ENCODE measurements at places on chromosomes 5 and 9.

GRCh38 chr9:135167356-135167755 lies 79.9 kb downstream of the OLFM1 start:
- DNase-seq = no peak

- no peak for DNase-seq
Observed at GRCh38 chr5:169757016-169757415, 119.9 kb downstream of the DOCK2 start.

DNA sequence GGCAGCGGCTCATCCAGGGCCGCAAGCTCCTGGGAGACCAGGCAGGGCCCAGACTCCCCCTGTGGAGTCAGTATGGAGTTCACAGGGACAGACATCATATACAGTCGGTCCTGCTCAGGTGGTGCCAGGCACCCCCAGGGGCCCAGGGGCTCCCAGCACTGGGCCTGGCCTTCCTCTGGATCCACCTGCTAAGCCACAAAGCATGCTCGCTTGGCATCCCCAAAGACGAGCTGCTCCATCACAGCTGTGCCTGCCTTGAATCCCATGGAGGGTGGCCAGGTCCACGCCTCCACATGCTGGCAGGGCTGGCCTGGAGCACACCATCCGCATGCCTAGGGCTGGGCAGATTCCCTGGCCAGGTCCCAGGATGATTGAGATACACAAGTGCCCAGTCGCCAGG lies 4.6 kb downstream of the BICD2 start:
- peak; percentile 57 for DNase-seq

DNA sequence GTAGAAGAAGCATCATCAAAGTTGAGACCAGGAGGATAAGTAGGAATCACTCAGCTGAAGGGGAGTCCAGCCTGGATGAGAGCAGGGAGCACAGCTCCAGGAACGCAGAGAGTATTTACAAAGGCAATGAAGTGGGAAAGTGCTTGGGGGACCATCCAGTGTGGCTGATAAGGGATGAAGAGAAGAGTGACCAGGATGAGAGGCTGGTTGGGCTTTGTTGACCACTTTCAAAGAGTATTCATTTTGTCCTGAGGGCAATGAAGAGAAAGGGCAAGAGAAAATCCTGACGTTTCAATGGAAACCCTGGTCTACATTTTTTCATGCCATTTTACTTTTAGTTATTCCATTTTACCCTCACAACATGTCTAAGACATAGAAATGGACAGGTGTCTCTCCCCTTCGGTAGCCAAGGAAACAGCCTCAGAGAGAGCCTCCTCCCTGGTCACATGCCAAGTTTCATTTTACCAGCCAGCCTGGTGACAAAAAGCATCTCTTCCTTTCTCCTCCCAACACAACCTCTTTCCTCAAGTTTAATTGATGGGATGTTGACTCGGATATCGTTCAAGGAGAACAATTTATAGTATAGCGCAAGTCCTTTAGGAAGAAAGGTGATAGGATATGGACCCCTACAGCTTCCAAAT lies 492.7 kb upstream of the CLINT1 start:
- no peak for DNase-seq

DNA sequence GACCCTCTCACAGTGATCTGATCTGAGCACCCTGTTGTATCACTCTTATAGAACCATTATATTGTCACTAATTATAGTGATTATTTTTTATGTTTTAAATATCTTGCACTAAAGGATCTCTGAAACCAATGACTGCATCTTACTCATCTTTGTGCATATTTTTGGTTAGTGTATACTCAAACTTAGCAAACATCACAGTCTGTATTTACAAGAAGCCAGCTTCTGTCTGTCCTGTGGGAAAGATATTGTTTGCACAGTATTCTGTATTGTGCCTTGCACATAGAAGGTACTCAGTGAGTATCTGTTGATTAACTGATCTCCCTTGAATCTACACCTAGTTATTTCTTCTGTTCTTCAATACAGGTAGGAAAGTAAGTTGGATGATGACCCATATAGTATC lies 131.5 kb downstream of the PAM start:
- DNase-seq = no peak

- no peak for DNase-seq
Observed at GRCh38 chr5:26761045-26761444, 277.3 kb downstream of the CDH9 start.

- no peak for DNase-seq
Observed at GRCh38 chr5:175783739-175784138, 87.6 kb upstream of the CPLX2 start.

DNA sequence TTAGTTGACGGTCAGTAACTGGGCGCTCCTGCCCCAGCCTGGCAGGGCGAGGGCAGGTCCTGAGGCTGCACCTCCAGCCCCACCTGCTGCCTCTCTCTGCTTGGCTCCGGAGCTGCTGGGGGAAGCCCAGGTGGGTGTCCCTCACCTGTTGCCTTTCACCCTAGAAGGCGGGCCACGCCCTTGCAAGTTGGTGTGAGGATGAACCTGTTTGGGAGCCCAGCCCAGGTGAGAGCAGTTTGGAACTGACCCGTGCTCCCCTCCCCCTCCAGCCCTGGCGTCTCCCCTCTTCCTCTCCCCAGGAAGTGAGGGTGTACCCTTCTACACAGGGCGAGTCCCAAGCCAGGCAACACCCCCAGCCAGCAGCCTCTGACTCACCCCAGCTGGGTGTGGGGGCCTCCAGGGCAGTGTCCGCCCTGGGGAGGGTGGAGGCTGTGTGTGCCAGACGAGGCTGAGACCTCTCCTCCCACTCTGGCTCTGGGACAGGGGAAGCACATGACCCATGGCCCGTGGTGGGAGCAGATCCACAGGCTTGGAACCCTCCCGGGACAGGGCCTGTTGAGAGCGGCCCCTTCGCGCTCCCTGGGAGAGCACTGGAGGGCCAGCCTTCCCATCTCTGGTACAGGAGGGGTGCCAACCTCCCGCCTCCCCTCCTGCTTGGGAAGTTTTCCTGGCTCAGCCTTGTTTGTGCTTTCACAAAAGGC lies 10.4 kb downstream of the LRRC8A start:
- DNase-seq = peak; percentile 71

DNA sequence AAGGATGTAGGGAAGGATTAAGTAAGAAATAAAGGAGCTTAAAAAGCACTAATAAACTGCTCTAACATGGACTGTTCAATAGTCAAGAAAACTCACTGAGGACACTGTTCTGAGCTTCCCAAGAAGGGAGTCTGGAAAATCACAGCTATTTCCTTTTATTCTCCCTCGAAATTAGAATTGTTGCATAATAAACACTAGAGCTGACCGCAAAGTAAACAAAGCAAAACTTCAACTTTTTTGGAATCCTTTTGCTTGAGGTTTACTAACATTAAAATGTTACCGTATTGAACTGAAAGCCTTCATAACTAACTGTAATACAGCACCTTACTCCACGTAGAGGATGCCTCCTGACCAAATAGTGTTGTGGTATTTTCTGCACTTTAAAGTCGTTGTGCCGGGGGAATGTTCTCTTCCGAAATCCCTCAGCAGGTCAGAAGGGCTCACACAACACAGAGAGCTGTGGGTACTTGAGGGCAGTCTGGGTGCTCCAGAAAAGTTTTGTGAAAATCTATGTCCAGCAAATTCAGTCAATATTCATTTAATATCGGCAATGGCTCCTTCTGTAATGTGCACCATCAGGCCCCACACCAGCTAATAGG lies 59.2 kb downstream of the TTLL11 start:
- DNase-seq = no peak

- no peak for DNase-seq
Observed at GRCh38 chr5:160181965-160182622, 47.2 kb upstream of the FABP6 start.

- no peak for DNase-seq
Observed at GRCh38 chr5:172543484-172544298, 89.4 kb upstream of the SH3PXD2B start.

- DNase-seq = no peak
Observed at GRCh38 chr5:8523501-8523900, 654.6 kb downstream of the MTRR start.

- DNase-seq = no peak
Observed at GRCh38 chr5:89546657-89547056, 663.7 kb upstream of the MEF2C start.

GRCh38 chr9:128025736-128026135 lies 41.4 kb downstream of the NAIF1 start:
- no peak for DNase-seq

- DNase-seq = no peak
Observed at GRCh38 chr5:130135506-130135905, 231.2 kb downstream of the CHSY3 start.

GRCh38 chr9:123482295-123482968 lies 126.4 kb downstream of the CRB2 start:
- no peak for DNase-seq

DNA sequence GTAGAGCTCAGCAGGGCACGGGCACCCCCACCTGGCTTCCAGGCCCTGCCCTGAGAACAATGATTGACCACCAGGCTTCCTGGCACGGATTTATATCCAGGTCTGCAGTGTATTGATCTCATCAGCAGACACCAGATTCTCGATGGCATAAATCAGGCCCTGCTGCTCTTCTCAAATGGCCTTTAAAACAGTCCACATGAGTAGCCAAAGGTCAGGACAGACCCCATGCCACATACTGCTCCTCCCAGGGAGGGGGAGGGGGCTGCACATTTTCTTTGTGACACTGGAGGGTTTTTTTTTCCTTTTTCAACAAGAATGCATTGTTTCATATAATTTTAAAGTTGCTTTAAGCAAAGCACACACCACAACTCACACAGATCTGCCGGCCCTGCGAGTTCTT lies 85.4 kb downstream of the SEMA4D start:
- no peak for DNase-seq

DNA sequence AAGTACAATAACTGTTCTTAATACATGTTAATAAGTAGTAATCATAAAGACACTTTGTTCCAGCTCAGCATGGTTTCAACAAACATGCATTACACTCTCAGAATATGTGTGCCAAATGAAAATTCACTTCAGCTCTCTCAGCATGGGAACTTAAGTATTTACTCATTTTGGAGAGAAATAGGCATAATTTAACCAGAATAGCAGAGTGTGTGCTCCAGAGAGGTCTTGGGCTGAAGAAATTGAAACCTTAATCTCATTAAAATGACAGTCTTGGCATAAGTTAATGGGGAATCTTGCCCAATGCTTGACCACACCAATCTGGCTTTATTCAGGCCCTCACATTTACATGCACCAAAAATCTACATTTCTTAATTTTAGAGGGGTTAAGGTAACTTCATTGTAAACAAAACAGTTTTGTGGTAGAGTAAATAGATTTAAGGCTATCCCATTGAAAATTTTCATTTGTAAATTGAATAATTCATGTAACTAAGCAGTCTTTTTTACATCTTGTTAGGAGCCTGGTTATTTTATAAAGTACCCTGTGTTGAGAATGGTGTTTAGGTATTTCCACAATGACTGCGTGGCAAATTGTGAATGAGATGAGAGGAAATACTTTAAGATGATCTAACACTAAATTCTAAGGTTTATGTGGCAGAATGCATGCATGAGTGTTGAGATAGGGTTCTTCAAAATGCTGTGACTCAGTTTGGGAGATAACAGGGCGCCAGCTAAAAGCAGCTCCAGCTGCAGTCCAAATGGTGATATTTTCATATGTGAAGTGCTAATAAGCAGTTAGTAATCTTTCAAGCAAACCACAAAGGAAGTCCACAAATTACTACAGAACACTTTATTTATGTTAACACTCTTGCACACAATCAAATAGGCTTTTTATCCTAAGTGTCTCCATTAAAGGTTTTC lies 11.3 kb upstream of the LOX start:
- DNase-seq = no peak

- no peak for DNase-seq
Observed at GRCh38 chr5:96196407-96196806, 234.8 kb upstream of the ELL2 start.

DNA sequence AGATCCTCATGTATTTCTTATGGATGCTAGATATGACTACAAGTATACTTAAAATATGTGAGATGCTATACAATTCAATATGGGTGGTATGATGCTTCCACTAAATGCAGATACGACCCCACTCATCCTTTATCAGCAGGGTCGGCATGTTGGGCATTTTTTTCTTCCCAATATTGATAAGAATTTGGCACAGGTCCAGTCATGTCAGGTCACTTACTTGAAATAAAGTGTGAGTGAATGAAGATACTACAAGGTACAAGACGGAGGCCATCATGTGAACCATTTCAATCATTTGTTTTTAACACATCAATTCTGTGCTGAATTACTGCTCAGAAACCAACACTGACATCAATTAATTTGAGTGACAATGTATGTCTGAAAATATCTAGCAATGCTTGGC lies 146.9 kb upstream of the GNA14 start:
- no peak for DNase-seq

DNA sequence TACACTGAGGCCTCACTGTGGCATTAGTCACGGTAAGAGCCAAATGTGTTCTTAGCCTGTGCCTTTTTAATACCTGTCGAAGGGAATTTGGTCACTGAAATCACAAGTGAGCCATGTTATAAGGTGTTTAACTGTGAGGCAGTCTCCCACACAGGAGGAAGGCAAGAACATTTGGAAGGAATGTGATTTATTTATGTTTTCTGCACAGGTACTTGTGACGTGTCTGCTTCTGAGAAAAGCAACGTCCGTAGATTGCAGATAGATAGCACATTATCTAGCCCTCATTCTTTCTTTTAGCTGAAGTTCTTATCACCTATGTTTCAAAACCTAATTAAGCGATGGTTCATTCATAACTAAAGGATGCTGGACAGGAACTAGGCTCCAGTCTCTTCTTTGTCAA lies 19.0 kb upstream of the SMARCA2 start:
- no peak for DNase-seq

- no peak for DNase-seq
Observed at GRCh38 chr5:142920849-142921612, 150.9 kb downstream of the ARHGAP26 start.

DNA sequence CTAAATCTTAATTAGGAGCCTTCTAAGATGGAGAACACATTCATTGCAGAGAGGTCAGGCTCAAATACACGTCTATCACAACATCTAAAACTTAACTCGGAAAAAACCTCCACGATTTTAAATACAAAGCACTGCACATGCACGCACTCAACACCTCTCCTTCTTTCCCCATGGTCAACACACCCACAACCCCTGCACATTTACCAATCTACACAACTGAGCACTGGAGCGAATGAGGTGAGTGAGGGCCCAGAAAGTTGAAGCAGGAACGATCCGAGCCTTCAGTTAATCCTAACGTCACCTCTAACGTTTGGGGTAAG lies 278 bp upstream of the NIPSNAP3A start:
- DNase-seq = no peak

DNA sequence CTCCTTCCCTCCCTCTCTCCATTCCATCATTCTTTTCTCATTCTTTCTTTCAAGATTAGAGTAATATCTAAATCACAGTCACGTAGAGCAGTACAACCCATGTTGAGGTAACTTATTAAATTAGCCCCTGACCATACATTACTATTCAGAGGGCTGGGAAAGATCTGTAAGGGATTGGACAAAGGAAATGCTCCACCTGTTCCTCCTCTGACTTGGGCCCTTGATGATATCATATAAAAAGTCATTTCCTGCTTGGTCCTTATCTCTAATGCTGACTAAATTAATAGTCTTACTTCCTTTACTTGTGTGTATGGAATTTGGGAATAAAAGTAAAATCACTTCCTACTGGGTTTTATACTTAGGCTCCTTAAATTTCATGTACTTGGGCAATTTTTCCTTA lies 40.8 kb downstream of the SNX18 start:
- DNase-seq = no peak

Data from nucleus accumbens (tissue), 56 donors.